ENCODE measurements at places on chromosomes 5 and 9.

DNA sequence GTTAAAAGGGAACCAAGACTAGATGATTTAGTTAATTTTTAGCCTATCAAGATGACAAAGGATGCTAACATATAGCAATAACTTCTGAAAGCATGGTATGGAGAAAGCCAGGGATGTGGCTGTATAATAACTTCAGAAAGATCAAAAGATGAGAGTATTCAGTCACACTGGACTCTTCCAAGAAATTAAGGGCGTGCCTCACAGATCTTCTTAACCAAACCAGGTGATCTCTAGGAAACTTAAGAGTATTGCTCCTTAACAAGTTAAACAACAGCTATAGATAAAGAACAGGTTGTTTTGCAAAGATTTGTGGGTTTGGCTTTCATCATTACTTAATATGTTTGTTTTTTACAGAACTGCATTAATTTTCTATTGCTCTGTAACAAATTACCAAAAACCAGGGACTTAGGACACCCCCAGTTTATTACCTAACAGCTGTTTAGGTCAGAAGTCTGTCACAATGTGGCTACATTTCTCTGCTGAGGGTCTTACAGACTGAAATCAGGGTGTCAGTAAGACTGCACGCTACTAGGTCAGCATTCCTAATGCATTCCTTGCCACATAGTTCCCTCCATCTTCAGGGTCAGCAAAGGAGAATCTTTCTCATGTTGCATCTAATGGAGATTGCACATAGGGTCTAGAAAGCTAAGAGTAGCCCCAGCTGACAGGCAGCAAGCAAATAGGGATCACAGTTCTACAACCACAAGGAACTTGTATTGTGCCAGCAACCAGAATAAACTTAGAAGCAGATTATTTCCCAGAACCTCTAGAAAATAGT lies 113.8 kb downstream of the WDR70 start:
- no peak for DNase-seq

GRCh38 chr9:78031444-78031892 lies at the start of gene GNAQ:
TSS of gene GNAQ (minus strand) at chr9:78031811. CDS start at chr9:78031235, 576 bp downstream.
- no peak for DNase-seq

GRCh38 chr5:151758141-151758429 lies 346 bp downstream of the ATOX1 start:
- DNase-seq: no peak

GRCh38 chr5:64308135-64308534 lies 142.5 kb downstream of the RNF180 start:
- DNase-seq: no peak

DNA sequence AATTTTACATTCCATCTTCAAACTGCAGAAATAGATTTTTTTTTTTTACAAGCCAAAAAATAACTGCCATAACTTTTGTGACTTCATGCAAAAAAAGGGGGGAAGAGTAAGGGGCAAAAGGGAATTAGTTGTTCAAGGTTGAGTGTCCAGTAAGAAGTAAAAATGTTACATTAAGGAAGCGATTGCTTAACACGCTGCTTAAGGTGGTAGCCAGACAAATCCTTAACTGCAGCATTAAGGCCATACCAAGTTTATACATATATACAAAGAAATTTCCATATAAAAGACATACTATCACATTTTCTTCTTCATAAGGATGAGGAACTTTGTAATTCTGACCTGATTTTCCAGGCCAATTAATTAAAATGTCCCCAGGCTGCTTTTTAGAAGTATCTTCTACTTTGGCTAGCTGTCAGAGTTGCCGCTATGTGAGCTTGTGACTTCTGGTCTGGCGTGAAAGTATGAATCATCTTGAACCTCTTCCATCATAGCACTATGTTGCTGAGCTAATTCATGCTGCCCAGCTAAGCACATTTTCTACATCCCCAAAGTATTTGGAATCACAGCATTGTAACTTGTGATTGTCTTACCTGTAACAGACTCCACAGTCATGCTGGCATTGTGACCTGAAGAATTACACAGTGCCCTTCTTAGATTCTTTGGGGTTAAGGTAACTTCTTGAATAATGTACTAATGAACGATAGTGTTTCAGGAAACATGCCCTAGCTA lies 40.0 kb downstream of the G3BP1 start:
- no peak for DNase-seq

GRCh38 chr9:26271495-26272122 lies 593.4 kb upstream of the TUSC1 start:
- DNase-seq: no peak

GRCh38 chr5:84287951-84288350 lies 96.7 kb downstream of the EDIL3 start:
- no peak for DNase-seq

GRCh38 chr9:35729700-35730485 lies 2.1 kb downstream of the TLN1 start:
- peak; percentile 64 for DNase-seq

DNA sequence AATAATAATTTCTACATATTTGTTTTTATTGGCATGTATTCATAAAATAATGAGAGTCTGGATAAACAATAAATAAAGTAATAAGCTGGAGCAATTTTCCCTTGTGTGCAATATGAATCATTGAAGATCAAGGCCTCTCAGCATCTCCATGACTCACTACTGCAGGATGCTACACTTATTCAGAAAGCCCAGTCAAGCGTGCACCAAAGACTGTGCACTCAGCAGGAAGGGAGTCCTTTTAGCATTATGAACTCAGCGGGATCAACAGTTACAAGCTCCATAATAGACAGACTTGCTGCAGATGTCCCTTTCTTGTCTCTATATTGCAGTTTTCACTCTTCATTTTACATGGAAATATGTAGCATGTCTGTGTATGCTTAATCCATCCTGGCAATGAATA lies 485.3 kb downstream of the CDH9 start:
- DNase-seq: no peak

GRCh38 chr9:87119328-87119881 lies 172.1 kb upstream of the GAS1 start:
- DNase-seq: peak; percentile 39

DNA sequence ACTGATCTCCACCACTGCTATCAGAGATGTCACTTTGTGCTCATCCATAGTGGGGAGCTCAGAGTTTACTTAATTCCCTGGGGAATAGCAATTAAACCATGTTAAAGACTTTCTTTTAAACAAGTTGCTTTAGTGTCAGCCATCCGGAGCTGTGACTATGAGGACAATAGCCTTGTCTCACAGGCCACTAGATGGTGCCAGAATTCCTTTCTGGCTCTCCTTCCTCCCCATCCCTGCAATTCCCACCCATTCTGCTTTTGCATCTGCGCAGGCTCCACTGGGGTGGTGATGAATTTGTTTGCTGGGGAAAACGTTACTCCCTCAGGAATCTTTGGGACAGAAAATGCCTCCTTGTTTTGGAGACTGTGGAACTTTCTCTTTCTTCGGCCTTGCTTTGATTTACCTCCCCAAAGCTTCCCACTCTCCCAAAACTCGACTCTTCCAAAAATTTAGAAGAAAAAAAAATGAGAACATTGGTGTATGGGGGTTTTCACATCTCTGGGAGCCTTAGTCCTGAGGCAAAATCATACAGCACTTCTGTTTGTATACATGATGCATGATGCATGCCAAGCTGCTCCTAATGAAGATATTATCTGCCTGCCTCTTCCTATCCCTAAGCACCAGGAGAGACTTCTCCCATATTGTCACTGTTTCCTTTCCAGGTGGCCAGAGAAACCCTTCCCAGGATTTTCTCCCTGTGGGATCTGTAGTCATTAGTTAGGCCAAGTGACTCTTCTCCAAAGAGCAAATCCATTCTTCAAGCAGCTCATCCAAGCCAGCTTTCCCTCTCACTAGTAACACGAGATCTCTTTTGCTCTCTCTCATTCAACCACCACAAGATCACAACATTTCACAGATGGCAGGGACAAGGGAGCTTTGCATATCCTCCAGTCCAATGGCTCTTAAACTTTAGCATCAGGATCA lies 466.1 kb downstream of the TLR4 start:
- no peak for DNase-seq

- no peak for DNase-seq
These were observed 220.0 kb downstream of the GOLPH3 start for GRCh38 chr5:31954091-31954490.

DNA sequence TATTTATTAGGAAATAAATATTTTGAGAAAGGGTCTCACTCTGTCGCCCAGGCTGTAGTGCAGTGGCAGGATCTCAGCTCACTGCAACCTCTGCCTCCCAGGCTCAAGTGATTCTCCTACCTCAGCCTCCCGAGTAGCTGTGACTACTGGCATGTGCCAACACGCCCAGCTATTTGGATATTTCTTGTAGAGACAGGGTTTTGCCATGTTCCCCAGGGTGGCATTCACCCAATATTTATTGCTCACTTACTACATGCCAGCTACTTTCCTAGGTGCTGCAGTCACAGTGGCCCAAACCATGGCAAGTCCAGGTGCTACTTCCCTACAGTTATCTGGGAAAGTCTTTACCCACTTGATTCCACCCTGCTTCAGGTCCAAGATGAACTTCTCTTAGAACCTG lies 8.3 kb upstream of the MED7 start:
- DNase-seq: no peak

- DNase-seq: no peak
These were observed 7.2 kb downstream of the CYFIP2 start for GRCh38 chr5:157273131-157273556.

DNA sequence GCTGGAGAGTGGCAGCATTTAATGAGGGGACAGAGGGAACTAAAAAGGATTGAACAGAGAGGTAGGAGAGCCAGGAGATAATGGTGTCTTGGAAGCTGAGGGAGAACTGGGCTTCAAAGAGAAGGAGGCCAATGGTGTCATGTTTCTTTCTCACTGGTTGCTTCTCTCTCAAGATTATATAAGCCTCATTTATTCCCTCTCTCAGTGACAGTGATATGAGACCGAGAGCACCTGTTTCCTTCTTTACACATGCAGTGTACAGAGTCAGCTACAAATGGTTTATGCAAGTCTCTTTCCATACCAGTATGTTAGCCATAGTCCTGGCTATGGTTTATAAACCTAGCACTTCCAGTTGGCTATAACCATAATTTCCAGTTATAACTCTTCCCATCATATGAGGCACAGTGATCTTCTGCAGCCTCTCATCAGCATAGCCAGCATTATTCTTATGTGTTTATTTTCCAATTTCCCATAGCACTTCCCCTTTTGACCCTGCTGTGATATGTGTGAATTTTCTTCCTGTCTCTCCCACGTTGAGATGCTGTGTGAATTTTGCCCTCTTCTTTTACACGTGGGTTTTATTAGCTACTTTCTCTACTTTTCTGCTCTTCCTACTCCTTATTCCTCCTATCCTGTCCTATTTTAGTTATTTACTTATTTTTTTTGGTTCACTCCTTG lies 71.2 kb downstream of the UNC13B start:
- no peak for DNase-seq

DNA sequence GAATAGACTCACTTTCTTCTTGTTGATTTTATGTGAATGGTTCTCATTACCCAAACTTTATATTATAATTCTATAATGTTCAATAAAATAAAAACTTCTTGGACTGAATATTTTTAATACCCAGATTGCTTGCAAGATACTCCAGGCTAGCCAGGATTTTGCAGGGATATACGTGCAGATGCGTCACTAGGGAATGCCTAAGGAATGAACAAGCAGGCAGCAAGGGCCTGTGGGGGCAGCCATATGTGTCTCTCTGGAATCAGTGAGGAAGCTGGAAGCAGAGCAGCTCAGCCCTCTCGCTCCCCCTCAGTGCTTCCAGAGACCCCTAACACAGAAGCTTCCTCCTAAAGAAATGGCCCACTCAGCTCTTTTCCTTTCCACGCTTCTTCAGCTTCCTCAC lies 457.4 kb downstream of the CCDC171 start:
- no peak for DNase-seq

DNA sequence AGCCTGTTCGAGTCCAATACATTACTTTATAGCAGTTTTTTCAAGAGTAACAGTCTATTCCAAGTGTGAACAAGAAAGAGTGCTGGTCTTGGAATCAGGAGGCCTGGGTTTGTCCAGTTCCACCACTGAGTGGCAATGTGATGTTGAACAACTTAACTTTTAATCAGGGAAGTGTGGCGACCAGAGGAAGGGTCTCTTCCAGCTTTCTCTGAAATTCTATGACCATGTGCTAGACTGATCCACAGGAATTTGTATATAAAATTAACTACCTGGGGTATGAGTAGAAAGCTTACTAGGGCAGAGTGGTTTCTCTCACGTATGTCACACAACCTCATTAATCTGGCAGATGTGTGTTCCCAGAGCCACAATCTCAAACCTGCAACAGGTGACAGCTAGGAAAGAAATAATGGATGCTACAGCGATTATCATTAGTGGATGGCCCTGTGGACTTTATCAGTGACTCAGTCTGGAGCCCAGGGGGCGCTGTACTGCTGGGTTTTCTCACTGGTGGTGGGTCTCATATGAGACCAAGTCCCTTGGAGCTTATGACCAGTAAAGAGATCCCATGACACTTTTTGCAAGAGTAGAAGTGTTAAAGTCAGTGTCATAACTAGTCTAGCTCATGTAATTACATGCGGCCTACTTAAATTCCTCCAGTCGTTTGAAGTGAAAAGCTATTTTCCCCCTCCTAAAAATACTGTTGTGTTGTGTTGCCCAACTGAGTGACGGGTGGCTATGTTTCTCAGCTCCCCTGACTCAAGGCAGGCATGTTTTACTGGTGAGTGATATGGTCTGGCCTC lies 116.5 kb downstream of the GDNF start:
- DNase-seq: no peak

DNA sequence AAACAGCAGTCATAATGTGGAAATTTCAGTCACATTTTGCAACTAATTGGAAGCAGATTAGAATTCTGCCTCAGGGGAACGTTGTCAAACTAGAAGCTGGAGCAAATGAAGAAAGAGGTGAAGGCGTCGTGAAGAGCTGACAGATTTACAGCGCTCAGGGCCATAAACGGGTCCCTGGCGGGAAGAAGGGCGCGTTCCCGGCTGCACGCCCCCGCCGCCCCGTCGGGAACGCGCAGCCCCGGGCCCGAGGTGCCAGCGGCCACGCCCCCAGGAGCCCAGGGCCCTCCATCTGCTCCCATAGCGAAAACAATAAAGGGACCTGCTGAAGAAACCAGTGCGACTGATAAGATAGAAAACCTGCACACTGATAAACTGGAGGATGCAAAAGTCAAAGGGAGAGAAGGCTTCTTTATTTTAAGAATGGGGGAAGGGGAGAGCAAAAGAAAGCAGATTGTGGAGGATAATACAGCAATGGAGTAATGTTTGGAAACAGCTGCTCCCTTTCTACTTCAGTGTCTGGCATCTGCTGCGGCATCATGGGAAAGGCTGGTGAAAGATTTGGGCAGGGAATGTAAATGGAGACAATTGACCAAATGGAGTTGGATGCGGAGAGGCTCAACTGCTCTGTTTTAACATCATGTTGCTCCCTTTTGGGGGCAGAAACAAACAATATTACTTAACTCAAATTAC lies 11.1 kb downstream of the ZNF608 start:
- DNase-seq: peak; percentile 54

- no peak for DNase-seq
These were observed 128.0 kb downstream of the FANCC start for GRCh38 chr9:95189251-95190098.

GRCh38 chr5:40381676-40382363 lies 297.9 kb upstream of the PTGER4 start:
- DNase-seq: no peak

GRCh38 chr9:113807173-113808061 lies 68.7 kb upstream of the ZNF618 start:
- DNase-seq: peak; percentile 30

GRCh38 chr9:129988607-129989361 lies 54.2 kb downstream of the FNBP1 start:
- DNase-seq: no peak
